ENCODE measurements at places on chromosomes 7 and 10.

DNA sequence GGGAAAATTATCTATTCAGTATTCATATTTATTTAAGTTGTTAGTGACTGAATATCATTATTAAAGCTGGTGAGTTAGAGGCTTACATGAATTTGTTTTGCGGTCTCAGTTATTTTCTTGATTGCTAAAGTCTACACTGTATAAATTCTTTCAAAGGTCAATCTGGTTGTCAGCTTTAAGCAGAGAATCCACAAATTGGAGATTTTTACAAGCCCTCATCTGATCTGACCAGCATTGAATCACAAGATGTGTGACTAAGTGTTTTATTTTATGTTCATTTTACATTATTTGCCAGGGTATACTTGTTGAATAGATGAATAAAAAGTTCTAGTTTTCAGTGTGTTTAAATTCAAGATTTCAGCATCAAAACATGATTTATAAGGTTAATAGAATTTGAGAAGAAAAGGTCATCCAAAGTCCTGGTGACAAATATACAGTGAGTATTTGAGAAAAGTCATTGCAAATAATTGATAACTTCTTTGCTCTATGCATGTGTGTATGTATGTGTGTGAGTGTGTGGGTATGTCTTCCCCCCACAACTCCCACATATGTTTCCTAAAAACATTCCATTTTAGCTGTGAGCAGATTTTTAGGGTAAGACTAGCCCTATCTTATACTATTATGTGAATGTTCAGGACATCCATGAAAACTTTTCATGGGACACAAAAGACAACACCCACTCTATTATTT is 4.4 kb downstream of the SEMA3A start:
- peaks cover 14% of the 10 kb centered on the region for H3K27me3 ChIP-seq
- peaks cover 20% of the 10 kb centered on the region for H3K4me1 ChIP-seq
- no peak for DNase-seq
- no peak overlapping the region for H3K27ac ChIP-seq
- H3K4me3 ChIP-seq = no peak overlapping the region

GRCh38 chr7:151083071-151083823 is at the start of gene TMUB1:
Gene TMUB1, minus strand, starts transcription at chr7:151083493. Its CDS starts 930 bp downstream, at chr7:151082563.
- H3K27ac ChIP-seq = peak within 1 kb of the TSS; percentile 83
- peak within 1 kb of the TSS; percentile 93 for H3K4me3 ChIP-seq
- peaks cover 5% of the 10 kb centered on the region for H3K36me3 ChIP-seq

- H3K36me3 ChIP-seq = peaks cover 60% of the 10 kb centered on the region
- no peaks in the 10 kb centered on the region for H3K4me1 ChIP-seq
- no peaks in the 10 kb centered on the region for H3K27me3 ChIP-seq
Measured at GRCh38 chr10:17713758-17714157, 38.2 kb upstream of the TMEM236 start.

DNA sequence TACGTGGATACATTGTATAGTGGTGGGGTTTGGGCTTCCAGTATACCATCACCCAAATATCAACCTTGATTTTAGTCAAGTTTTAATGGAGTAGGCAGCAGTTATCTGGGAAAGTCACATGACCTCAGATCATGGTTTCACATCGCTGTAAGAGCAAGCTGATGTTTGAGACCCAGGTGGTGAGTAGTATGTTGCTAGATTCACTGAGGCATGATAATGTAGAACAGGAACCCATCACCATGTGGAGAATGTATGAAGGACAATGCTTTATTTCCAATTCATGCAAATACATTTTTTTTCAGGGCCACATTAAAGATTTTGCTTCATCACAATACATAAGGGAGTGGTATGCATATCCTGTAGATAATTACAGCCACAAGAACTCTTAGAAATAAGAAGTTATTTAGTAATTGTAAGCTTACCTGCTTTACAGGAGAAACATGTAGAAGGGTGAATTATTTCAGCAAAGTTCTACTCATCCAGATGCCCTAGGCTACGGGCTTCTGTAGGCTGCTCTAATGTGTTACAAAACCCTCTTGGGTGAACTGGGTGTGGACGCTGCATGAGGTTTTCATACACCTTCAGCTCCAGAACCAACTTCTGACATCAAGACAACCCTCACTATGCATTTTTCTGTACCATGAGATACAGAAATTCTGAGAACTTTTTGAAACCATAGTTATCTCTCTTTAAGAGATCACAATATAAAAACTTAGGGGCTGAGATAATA is 27.6 kb upstream of the LAMB4 start:
- no peaks in the 10 kb centered on the region for H3K36me3 ChIP-seq
- H3K27me3 ChIP-seq = peaks cover 40% of the 10 kb centered on the region
- no peak overlapping the region for H3K4me3 ChIP-seq
- H3K27ac ChIP-seq = no peak overlapping the region

- H3K4me3 ChIP-seq = no peak overlapping the region
- H3K4me1 ChIP-seq = no peaks in the 10 kb centered on the region
Measured at GRCh38 chr10:93181271-93182048, 107.8 kb downstream of the CYP26A1 start.

DNA sequence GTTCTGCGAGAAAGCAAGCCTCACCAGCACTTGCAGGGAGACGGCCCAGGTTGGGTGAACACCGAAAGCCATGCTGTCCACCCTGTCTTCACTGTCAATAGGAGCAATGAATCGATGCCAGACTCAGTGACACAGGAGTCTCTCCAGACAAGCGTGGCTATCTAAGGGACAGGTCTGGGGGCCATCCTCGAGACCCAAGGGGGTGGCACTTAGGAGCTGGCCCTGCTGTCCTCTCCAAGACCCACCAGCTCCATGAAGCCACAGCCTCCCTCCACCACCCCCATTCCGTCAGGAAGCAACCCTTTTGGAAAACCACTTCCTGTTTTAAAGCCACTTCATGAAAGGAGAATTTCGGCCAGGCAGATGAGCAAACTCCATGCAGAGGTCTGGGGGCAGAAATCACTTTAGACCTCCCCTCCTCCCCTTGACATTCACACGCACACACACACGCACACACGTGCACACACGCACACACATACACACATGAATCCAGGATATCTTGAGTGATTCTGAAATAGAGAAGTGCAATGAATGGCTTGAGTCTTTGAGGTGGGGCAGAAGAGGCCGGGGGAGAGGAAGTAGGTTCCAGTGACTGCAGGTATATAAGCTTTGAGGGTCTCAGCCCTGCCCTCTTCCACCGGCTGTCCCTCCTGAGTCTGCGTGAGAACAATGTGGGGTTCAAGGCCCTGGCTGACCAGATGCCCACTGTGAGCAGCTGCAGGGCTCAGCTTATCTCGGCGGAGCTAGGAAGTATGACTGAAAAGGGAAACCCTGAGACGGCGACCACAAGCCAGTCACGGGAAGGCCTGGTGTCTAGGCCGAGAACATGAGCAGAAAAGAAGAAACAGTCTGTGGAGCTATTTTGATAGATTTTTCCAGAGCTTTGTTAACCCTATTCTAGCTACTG is 25.0 kb downstream of the RGS10 start:
- H3K27me3 ChIP-seq = no peaks in the 10 kb centered on the region
- peak overlapping the region; percentile 88 for H3K27ac ChIP-seq
- peaks cover 39% of the 10 kb centered on the region for H3K4me1 ChIP-seq
- H3K36me3 ChIP-seq = peaks cover 57% of the 10 kb centered on the region
- H3K4me3 ChIP-seq = peak overlapping the region; percentile 73

DNA sequence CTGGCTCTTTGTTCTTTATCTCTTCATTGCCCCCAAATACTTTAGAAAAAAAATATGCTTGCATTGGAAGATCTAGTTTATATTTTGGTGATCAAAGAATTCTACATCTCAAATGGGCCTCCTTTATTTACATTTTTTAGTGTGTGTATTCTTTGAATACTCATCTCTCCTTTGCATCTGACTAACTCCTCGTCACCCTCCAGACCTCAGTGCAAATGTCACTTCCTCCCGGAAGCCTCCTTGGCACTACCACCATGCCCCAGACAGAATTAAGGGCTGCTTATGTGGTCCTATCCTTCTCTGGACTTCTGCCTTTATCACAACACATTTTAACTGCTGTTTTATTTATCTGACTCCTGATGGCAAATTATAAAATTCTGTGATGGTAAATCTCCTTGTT is 52.0 kb upstream of the PPP1R3C start:
- DNase-seq = no peak
- H3K27me3 ChIP-seq = peaks cover 5% of the 10 kb centered on the region
- peaks cover 3% of the 10 kb centered on the region for H3K4me1 ChIP-seq

- no peaks in the 10 kb centered on the region for H3K27me3 ChIP-seq
- no peak for DNase-seq
- peaks cover 5% of the 10 kb centered on the region for H3K36me3 ChIP-seq
- H3K4me1 ChIP-seq = no peaks in the 10 kb centered on the region
- no peak overlapping the region for H3K27ac ChIP-seq
- H3K4me3 ChIP-seq = no peak overlapping the region
Measured at GRCh38 chr10:38127812-38128211, 33.7 kb downstream of the ZNF37A start.

DNA sequence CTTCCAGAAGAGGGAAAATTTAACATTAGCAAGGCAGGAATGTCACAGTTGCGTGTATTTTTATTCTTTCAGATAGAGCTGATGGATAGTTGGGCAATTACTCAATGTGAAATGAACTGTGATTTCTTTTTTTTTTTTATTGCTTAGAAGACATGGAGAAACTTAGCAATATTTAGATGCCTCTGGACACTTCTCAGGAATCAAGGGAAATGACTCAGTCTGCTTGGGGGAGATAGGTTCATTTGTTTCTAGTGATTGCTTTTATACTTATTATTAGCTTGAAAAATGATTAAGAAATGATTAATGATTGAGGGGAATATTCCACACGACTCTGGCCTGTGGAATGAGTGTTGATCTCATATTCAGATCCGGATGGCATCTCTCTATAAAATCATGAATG is 33.1 kb upstream of the TBX20 start:
- H3K36me3 ChIP-seq = no peaks in the 10 kb centered on the region
- no peak overlapping the region for H3K4me3 ChIP-seq
- DNase-seq = no peak
- no peaks in the 10 kb centered on the region for H3K4me1 ChIP-seq
- H3K27ac ChIP-seq = no peak overlapping the region
- peaks cover 3% of the 10 kb centered on the region for H3K27me3 ChIP-seq

- H3K4me3 ChIP-seq = no peak overlapping the region
- no peaks in the 10 kb centered on the region for H3K27me3 ChIP-seq
- no peak for DNase-seq
- peaks cover 9% of the 10 kb centered on the region for H3K4me1 ChIP-seq
Measured at GRCh38 chr10:878895-879294, 52.6 kb downstream of the LARP4B start.

GRCh38 chr7:67825356-67825755 is 828.7 kb downstream of the TYW1 start:
- H3K27ac ChIP-seq = no peak overlapping the region
- no peaks in the 10 kb centered on the region for H3K27me3 ChIP-seq
- no peak overlapping the region for H3K4me3 ChIP-seq

GRCh38 chr10:89102735-89103134 is 104.4 kb downstream of the CH25H start:
- no peaks in the 10 kb centered on the region for H3K36me3 ChIP-seq
- H3K27me3 ChIP-seq = peaks cover 4% of the 10 kb centered on the region
- no peak overlapping the region for H3K27ac ChIP-seq
- DNase-seq = no peak
- peaks cover 1% of the 10 kb centered on the region for H3K4me1 ChIP-seq

DNA sequence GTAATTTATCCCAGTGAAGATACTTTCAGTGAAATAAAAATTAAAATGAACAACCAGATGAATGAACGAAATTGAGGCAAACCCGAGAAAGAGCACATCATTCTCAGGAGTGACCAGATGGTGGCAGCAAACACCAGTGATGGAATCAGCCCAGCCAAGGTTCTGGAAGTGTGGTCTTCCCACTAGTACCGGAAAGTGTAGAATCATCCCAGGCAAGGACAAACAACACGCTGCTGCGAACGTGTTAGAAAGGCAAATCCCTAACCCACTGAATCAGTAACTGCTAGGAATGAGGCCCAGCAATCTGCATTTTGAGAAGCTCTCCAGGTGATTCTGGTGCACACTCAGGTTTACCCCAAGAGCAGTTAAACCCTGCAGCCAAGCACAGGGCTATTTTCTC is 15.5 kb upstream of the SLC18A3 start:
- H3K4me3 ChIP-seq = no peak overlapping the region
- peaks cover 8% of the 10 kb centered on the region for H3K27me3 ChIP-seq
- H3K36me3 ChIP-seq = no peaks in the 10 kb centered on the region
- H3K27ac ChIP-seq = no peak overlapping the region

GRCh38 chr7:91375378-91375777 is 111.1 kb downstream of the FZD1 start:
- no peak overlapping the region for H3K4me3 ChIP-seq
- H3K4me1 ChIP-seq = no peaks in the 10 kb centered on the region
- no peak overlapping the region for H3K27ac ChIP-seq

DNA sequence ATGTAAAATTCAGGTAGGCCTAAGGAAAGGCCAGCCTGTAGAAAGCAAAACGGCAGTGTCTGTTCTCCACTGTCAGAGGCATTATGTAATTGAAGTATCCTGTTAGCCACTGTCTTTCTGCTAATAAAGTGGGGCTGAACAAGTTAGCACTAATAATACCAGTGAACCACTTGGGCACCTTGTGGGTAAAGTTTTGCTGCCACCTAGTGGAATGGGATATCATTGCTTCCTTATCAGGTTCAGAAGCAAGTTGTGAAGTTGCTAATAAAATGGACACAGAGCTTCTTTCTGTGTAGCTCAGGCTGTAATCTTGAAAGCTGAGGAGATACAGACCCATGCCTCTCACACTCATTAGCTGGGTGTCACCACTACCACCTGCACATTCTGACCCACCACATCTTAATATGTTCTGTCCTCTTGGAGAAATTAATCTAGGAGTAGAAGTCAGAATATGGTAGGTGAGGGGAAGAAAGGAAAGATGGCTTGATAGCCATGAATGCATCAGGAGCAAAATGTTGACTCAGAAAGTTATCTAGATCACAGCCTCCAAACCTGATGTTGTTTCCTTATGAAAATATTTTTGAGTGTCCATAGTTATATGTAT is 175.1 kb downstream of the SEPTIN7 start:
- no peaks in the 10 kb centered on the region for H3K36me3 ChIP-seq
- peaks cover 3% of the 10 kb centered on the region for H3K4me1 ChIP-seq
- no peak overlapping the region for H3K27ac ChIP-seq
- peaks cover 48% of the 10 kb centered on the region for H3K27me3 ChIP-seq
- H3K4me3 ChIP-seq = no peak overlapping the region

- no peak for DNase-seq
- H3K36me3 ChIP-seq = no peaks in the 10 kb centered on the region
- H3K27me3 ChIP-seq = peaks cover 32% of the 10 kb centered on the region
Measured at GRCh38 chr7:45088146-45088701, 545 bp downstream of the NACAD start.

- H3K27ac ChIP-seq = peak overlapping the region; percentile 52
- H3K4me1 ChIP-seq = peaks cover 16% of the 10 kb centered on the region
- peak overlapping the region; percentile 22 for H3K4me3 ChIP-seq
- no peaks in the 10 kb centered on the region for H3K27me3 ChIP-seq
- H3K36me3 ChIP-seq = no peaks in the 10 kb centered on the region
Measured at GRCh38 chr7:47937711-47938573, 10.3 kb downstream of the PKD1L1 start.

DNA sequence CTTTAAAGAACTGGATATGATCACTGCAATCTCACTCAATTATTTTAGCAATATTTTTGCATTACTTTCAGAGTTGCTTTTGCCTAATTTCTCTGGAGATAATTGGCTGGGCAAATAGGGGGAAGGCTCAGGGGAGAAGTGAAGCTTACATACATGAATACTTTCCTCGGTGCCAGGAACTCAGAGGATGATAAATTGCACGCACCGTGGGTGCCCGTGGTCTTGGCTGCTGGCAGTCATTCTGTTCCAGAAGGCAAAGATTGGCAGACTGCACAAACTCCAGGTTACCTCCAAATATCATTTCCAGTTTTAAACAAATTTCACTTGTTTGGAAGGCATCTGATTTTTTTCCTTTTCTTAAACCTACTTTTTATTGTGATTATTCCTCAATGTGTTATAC is 197.8 kb upstream of the TMEM72 start:
- H3K27ac ChIP-seq = no peak overlapping the region
- H3K36me3 ChIP-seq = no peaks in the 10 kb centered on the region
- H3K4me3 ChIP-seq = no peak overlapping the region
- DNase-seq = no peak
- no peaks in the 10 kb centered on the region for H3K27me3 ChIP-seq
- no peaks in the 10 kb centered on the region for H3K4me1 ChIP-seq
